ENCODE measurements at places on chromosomes 2 and 18.

- no peak for DNase-seq
Observed at GRCh38 chr2:27667446-27667845, 3.8 kb downstream of the SLC4A1AP start.

DNA sequence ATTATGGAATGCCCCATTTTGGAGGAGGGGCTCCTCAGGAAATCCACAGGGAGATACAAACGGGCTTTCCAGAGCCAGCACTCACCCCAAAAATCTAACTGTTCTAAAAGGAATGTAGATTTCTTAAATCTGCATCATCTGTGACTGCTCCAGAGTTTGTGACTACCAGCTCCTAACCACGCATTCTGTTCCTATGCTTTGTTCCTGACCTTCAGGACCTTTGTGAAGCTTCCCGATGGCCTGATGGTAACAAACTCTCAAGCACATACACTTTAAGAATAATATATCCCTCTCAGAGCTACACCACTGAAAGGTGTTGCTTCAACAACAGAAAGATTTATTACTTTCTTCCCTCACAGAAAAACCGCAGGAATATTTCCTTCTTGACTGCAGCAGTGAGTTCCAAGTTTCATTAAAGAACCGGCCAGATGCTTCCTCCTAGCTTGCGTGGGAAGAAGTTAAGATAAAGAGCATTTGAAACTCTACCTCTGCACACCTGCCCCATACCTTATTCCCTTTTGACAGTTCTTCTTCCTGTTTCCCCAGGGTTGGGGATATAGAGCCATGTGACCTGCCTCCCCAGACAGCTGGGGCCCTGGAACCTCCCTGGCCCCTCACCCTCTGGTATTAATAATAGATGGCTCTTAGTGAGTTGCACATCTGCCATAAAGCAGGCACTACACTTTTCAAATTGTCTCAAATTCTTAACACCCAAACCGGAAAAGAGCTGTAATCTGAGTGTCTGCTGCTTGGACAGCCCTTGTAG, 40.2 kb upstream of the EML4 start:
- DNase-seq, result no peak

DNA sequence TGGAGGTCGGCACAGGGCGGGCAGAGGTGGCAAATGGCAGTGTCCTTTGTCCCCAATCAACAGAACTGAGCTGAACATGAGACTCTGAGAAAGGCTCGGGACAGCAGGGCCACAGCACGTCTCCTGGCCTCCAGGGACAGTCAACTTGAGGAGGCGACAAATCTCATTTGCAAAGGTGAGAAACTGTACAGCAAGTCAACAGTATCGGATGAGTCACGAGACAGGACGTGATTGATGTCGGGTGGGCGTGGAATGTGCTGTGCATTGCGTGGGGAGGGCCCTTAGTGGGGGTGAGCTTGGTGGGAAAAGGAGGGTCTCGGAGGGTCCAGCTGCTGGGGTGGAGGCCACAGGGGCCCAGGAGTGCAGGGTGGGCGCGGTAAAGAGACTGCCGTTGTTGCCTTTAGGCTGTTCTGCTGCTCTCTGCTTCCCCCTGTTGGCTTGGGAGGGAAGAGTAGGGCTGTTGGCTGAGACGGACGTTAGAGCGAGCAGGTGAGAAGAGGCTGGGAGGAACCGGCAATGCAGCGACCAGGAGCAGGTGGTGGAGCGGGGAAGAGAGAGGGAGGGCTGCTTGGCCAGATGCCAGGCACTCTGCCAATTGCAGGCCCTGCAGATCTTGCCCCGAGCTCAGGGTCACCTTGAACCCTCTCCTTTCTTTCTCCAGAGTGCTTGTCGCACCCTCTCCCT, 164.3 kb downstream of the BCL2 start:
- peak; percentile 24 for DNase-seq

- DNase-seq, result no peak
Observed at GRCh38 chr2:134458950-134459349, 205.1 kb downstream of the MGAT5 start.

DNA sequence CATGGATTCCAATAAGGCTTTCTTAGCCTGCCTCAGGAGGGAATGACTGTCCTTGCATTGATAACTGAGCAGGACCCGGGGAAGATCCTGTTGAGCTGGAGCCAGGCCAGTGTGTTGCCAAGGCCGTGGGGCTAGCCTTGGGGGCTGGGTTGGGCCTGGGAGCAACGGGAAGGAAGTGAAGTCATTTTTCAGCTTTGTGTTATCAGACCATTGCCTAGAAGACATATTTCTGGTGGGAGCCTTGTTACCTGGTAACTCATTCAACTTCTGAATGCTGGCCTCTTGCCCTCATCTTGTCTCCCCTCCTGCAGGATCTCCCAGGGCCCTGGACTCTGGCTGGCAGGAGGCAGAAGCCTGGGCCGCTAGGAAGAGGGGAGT, 92.7 kb upstream of the MGAT5 start:
- DNase-seq, result no peak

DNA sequence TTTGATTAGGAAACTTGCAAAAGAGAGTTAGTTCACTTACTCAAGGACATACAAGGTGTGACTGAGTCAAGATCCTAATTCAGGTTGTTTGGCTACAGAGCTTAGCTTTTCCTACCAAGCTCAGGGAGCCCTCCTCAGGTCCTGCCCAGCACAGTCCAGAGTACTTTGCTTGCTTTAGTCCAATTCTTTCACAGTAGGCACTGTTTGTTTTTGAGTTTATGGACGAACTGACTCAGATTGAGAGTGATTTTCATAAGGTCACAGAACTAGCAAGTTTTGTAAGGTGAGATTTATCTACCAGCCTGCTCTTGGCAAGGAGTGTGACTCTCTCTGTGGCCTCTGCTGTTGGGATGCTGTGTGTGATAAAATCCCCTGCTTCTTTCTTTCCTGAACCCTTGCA, 310.5 kb downstream of the PTPRM start:
- no peak for DNase-seq

DNA sequence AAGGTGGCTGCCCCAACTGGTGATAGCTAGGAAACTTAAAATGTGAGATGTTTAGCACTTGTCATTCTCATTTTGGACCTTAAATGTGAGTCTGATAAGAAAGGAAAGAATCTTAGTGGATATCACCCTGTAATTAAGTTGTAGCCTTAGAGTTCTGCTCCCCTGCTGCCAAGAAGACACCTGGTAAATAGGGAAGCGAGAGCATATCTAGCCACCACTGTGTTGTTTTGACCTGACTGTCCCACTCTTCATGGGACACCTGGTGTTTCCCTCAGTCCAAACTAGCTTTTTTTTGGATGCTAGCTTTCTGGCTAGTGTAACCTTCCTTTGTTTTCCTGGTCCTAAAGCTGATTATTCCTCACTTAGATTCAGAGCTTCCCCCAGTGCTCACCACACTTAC, 357.6 kb downstream of the RAD51AP2 start:
- DNase-seq, result no peak

GRCh38 chr2:186725783-186726182, 31.9 kb downstream of the FAM171B start:
- DNase-seq, result no peak

GRCh38 chr18:66193938-66194337, 410.0 kb downstream of the CDH19 start:
- no peak for DNase-seq

DNA sequence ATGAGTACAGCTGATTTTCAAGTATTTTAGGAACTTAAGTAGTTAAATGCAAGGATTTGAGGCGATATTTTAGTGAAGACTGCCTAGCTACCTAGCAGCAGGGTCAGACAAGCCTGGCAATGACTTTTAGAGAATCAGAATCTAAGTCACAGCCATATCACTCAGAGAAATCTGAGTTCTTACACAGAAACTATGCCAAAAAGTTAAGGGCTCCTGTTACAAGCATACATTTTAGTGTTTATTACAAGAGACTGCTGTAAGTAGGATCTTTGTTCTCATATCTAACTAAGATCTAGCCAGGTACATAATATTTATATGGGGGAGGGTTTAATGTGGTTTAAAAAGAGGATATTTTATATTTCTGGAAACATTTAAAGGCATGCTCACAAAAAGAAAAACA, 37.5 kb downstream of the MAP4K3 start:
- no peak for DNase-seq

GRCh38 chr2:119575439-119575838, 31.2 kb downstream of the CFAP221 start:
- no peak for DNase-seq

DNA sequence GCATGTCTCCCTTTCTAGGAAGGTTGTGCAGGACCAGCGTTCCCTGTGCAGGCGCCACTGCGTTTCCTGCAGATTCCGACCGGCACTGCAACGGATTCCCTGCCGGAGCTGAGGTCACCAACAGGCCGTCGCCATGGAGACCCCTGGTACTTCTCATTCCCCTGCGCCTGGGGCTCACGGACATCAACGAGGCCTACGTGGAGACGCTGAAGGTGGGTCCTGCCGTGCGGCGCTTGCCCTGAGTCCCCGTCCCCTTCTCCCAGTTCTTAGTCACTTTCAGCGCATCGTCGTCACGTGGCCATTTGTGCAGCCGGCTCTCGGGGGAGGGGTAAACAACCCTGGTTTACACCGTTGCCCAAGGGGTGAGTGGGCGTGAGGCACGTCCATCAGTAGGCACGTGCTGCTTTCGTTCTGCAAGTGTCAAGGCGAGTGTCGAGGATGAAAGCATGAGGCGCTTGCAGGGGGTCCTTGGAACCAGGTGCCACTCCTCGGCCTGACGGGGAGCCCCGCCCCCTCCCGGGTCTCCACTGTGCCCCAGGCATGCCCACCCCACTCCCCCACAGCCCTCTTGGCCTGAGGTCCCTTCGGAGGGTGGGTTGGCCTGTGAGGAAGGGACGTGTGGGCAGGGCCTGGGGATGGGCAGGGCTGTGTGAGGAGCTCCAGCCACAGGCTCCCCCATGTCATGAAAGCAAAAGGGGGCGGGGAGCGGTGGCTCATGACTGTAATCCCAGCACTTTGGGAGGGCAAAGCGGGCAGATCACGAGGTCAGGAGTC, 19.8 kb downstream of the DTYMK start:
- no peak for DNase-seq

GRCh38 chr2:121721926-121722325, 14.7 kb downstream of the NIFK start:
- no peak for DNase-seq

GRCh38 chr2:126849991-126850535, 48.6 kb upstream of the TEX51 start:
- no peak for DNase-seq

DNA sequence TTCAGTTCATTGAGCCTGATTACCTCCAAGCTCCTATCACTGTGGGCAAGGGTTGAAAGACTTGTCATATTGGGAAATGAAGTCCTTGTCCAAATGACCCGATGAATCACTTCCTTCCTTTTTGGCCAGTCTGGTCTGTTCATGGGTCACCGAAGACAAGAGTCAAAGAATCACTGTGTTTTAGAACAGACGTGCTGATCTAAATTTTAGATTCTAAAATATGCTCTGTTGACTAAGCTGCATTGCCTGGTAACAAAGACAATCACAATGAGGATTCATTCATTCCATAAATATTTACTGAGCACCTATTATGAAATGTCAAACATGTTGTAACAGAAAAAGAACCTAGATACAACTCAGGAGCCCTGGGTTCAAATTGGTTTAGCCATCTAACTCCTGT, 99.4 kb upstream of the RND3 start:
- DNase-seq, result no peak

DNA sequence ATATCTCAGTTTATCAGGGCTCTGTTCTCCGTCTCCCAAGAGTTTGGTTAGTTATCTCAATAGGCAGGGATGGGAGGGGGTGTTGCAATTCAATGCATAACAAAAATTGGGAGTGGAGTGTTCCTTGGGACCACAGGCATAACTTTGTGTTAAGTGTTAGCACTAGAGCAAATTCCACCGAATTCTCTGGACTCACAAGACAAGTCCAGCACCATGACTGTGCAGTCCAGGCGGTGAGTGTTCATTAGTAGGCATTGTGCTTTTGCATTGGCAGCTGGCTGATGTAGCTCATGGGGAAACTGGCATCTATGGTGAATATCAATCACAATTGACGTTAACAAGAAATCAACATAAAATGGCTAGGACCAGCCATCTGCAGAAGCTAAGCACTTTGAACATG, 79.0 kb upstream of the CABLES1 start:
- no peak for DNase-seq

- no peak for DNase-seq
Observed at GRCh38 chr18:36460324-36460850, 162.9 kb downstream of the FHOD3 start.

Measured in NCI-H1694 treated with DMSO at 0.1 percent for 48 hours (cell line).